GM18507 (cell line): ENCODE measurements at places on chromosomes 12 and 14.

- DNase-seq: no peak
These were observed 2.3 kb downstream of the HMGA2 start for GRCh38 chr12:65826353-65827171.

- no peak for DNase-seq
These were observed 108.7 kb downstream of the BCAT1 start for GRCh38 chr12:24840046-24840800.

- DNase-seq: no peak
These were observed 44.9 kb upstream of the CLMN start for GRCh38 chr14:95364481-95365209.

DNA sequence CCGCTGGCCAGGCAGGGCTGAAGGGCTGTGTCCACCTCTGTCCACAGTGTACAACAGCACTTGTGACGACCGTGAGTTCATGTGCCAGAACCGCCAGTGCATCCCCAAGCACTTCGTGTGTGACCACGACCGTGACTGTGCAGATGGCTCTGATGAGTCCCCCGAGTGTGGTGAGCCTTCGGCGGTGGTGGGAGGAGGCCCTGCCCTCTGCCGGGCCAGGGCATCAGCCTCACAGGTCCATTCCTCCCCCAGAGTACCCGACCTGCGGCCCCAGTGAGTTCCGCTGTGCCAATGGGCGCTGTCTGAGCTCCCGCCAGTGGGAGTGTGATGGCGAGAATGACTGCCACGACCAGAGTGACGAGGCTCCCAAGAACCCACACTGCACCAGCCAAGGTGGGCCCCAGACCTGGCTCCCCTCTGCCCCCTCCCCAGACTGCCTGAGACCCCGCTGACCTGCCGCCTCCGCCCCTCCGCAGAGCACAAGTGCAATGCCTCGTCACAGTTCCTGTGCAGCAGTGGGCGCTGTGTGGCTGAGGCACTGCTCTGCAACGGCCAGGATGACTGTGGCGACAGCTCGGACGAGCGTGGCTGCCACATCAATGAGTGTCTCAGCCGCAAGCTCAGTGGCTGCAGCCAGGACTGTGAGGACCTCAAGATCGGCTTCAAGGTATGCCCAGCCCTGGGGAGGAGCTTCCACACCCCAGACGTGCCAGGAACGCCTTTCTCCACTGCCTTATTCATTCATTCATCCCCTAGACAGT lies 20.8 kb upstream of the NXPH4 start:
- no peak for DNase-seq

DNA sequence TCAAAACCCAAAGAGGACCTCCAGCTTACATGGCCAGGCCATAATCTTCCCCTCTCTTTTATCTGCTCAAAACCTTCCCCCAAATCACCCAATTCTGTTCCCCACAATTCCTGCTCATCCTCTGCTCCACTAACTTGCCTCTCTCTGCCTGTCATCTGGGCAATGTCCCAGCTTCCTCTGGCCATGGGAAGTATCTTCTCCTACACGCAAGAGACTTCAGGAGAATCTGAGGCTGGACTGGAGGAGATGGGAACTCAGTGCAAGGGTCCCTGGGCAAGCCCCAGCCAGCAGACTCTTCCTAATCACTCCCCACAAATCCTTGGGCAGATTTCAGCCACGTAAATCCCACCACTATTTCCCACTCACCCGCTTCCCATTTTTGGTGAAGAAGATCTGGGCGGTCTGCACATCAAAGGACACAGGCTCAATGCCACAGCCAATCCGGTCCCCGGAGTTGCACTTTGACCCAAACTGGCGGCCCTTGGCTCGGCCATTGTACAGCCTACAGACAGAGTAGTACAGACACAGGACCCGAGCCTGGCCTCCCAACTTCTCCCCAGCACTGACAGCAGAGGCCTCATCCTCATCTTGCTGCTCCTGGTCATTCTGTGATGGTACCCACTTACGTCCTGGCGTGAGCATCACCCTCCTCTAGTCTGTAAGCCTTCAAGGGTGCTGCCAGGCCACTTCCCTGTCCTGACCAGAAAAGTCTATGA lies 4.7 kb downstream of the SPRYD3 start:
- no peak for DNase-seq

- DNase-seq: no peak
These were observed 133.1 kb downstream of the PRIMA1 start for GRCh38 chr14:93655078-93655750.

DNA sequence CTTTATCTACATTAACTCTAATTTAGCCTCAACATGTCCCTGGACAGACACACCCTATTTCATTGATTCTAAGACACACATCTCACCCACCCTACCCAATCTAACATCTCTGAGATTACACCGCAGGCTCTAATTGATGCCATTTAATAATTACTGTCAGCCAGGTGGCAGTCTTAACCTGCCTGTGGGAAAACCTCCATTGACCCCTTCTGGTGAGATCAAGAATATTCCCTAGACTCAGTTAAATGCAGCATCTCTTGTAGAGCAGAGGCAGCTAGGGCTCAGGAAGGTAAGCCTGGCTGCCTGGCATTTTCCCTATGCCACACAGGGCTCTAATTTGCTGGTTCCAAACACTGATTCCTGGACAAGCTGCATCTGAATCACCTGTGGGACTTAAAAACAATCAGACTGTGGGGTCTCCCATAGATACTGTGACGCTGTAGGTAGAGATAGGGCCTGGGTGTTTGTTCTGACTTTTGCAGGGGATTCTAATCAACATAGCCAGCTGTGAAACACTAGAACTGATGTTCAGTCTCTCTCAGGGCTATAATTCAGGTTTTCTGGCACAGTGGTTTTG lies 14.3 kb downstream of the MCRS1 start:
- DNase-seq: no peak

- no peak for DNase-seq
These were observed 1.5 kb downstream of the KRT75 start for GRCh38 chr12:52432559-52433207.
